ENCODE measurements at places on chromosomes 1 and 21. TPM values are rescaled to one million over a fixed set of nuclear protein-coding genes. Genes with fewer than 3 reads are reported as not detected.

The APOBEC4 gene
- total RNA-seq = not detected

DNA sequence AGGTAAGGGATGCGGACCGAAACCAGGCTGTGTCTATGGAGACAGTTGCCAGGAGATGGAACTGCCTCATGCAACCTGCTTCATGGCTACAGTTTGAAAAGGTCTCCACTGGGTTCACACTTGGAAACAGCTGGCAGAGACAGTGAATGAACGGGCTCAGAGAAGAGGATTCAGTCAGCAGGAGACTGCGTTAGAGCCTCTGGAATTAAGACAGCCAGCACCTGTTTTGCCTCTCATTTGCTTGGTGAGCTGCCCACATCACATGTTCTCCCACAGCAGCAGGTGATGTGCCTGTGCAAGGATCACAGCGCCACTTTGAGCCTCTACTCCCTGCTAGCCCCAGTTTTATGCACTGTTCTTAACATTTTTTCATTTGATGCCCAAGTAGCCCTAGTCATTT, 321.0 kb downstream of the PLPP3 start:
- no peak for DNase-seq

- DNase-seq = no peak
Observed at GRCh38 chr1:220156620-220157146, 62.8 kb downstream of the IARS2 start.

The CD5L gene
- total RNA-seq = not detected

GRCh38 chr1:50930193-50930592, 29.9 kb downstream of the FAF1 start:
- DNase-seq = peak; percentile 32

The SLC22A15 gene
- 3.5 TPM for total RNA-seq

Measured in renal cortical epithelial cell (primary cell).